ENCODE measurements at places on chromosomes 3 and 15.

DNA sequence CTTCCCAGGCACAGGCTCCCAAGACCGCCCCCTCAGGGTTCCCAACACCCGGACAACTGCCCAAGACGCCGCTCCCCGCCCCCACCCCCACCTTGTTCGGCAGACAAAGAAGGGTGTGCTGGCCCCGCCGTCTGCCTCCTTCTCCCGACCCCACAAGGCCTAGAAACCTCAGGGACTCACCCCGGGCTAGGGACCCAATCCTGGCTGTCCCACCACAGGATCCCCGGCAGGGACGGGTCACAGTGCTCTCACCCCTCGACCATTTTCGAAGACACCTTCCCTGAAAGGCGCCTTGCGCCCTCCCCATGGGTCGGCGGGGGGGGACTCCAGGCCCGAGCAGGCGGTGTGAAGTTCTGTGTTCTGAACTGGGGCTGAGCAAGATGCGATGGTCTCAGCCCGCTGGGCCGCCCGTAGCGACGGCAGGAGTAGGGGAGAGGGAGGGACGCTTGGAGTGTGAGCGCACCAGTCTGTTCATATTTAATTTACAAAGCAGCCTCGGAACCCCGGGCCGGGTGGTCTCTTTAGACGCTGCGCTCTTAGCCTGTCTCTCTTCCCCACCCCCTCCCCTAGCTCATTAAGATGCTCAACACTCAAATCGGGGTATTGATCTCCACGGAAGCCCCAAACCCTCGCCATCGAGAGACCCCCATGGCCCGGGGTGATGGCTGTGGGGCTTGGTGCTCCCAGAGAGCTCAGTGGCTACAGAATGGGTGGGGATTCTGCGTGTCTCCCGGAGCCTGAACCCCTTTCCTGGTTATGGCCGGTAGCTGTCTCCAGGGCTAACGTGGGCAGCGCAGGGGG, 1.4 kb upstream of the ISLR2 start:
- no peak for DNase-seq

DNA sequence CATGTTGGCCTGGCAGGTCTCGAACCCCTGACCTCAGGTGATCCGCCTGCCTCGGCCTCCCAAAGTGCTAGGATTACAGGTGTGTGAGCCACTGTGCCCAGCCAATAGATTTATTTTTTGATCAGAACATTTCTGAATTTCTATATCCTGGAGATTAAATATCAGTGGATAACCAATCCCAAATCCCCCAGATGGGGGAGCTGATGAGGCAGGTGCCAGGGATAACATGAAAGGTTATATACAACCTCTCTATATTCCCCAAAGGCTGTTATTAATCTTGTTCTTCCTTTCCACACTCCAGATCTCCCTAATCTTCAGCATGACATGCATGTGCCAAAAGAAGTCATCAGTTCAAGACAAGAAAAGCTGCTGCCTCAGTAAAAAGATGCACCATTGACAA, 112.3 kb downstream of the WDR76 start:
- no peak for DNase-seq

DNA sequence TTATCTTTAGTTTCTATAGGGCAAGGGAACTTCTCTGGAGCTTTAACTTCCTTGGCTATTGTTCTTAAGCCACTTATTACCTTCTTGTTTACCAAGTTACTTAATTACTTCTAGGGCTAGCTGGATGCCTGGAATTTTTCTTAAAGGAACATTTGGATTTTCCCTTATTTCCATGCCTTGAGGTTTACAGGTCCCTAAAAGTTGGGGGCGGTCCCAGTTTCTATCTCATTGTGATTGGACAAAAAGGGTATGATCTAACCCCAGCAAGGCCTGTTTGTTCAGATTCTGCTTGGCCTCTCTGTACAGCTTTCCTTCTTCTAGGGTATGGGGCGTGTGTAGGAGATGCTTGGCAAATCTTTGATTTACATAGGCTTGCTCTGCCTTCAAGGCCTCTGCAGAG, 17.4 kb downstream of the PDHB start:
- no peak for DNase-seq

DNA sequence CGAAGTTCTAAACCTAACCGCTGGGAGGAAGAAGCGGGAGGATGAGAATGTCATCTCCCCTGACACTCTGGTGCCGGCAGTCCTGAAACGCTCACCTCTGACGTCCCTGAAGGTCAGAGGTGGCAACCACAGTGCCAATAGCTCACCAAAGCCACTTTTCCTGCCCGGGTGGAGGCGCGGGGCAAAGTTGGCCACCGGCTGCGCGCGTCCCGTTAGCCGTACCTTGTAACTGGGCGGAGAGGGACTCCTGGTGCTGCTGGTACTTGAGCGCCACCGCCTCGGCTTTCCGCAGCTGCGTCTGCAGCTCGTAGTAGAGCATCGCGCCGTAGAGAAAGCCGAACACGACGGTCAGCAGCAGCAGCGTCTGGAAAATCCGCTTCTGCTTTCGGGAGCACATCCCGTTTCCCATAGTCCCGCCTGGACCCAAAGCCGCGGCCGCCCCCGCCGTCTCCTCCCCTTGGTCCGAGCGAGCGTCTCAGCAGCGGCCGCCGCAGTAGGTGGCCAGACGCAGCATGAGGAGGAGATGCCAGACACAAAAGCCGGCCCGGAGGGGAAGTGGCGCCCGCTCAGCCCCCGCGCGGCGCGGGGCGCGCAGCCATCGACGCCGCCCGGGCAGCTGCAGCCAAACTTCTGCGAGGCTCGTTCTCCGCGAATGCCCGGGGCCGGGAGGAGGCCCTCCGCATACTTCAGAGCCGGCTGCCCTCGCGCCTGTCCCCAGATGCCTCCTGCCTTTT, 680 bp downstream of the GOLIM4 start:
- DNase-seq, result peak; percentile 25

GRCh38 chr3:127988770-127989557, 63.3 kb upstream of the SEC61A1 start:
- DNase-seq, result no peak

DNA sequence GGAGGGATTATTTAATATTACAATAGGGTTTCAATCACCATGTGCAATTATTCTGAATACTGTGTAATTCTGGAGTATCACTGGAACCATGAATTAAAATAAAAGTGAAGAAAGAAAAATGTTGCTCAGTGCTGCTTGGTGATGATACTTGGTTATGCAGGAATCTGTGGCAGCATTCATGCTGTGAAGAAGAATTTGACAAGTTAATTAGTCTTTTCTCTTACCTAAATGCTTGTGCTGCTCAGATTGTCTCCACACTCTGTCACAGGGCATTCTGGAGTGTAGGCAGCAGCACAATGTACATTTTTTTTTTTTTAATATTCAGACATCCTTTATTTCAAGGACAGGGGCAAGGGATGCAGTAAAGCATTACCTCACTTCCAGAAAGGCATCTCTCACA, 749.3 kb upstream of the CADM2 start:
- DNase-seq, result no peak

DNA sequence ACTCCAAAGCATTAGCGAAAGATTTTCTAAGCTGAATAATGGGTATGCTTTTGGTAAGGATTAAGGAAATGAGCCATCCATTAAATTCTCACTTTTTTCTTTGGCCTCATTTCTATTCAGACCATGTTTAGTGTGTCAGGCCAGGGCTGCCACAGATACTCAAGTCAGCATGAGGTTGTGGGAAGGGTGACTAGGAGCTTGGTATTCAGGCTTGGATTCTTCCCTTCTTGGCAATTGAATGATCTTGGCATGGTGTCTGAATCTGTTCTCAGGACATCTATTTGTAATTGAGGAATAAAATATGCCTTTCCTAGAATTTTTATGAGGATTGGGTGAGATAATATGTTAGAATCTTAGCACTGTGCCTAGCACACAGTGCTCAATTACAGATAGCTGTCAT, 11.2 kb downstream of the CCNB2 start:
- no peak for DNase-seq

DNA sequence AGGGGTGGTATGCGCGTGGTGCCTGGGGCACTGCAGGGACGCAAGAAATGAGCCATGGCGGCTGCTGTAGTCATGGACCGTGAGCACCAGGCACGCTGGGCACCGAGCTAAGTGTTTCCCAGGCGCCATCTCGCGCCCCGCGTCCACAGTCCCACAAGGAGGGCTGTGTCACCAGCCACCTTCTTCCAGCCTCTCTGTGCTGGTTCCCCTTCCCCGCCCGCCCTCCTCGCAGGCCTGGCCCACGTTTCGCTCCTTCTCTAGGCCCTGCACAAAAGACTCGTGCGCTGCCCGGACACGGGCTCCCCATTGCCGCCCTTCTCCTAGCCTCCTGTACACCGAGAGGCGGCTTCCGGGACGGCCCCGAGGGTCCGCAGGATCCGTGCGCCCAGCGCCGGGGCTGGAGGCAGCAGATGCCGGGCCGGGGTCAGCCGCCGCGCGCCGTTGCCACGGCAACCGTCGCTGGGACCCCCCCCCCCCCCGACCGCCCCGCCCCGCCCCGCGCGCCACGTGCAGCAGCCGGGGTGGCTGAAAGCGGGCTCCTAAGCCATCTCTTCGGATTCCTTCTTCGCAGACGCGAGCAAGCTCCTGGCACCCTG, 113.4 kb downstream of the SRGAP3 start:
- no peak for DNase-seq

DNA sequence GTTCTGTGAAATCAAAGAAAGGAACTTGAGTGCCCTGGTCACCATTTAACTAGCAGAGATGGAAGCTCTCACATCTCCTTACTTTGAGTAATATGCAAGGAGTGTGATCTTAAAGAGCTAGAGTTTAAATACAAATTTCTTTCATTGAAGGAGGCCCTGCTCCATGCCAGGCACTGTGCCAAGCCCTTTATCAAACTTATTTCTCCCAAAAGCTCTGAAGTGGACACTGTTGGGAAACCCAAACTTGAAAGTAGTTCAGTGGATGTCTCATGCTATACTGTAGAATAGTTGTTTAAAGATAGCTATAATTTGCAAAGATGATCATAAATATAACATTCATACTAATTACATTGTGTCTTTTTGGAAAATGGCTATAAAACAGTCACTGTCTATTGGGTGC, 17.1 kb downstream of the GALNT15 start:
- no peak for DNase-seq

DNA sequence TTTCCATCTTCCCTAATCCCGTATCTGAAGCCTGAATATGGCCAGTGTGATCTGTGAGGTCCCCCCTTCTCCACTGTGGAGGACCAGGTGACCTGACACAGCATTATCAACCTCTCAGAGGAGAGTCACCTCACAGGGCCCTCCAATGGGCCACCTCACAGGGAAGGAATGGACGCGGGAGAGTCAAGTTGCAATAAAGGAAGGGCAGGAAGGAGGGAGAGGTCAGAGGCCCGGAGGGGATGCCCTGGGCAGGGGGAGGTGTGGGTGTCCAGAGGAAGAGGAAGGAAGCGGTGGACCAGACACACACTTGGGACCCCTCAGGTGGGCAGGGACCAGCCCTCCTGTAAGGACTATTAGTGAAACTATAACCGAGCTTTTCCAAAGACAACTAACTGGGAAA, 14.6 kb upstream of the LRRC15 start:
- no peak for DNase-seq

DNA sequence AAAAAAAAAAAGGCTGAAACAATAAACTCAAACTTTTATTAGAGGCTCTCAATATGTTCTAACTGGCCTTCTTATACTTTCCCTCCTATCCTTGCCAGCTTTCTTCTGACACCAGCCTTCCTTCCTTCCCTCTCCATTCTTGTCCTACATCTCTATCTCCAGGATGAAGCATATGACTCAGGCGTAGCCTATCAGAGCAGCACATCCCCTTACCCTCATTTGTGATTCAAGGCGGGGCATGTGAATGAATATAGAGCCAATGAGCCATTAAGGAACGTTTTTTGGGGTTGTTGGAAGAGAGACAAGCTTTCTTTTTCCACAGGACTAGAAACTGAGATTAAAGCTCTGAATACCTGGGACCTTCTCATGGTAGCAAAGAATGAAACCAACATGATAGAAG, 25.1 kb upstream of the KCNMB3 start:
- DNase-seq, result no peak

DNA sequence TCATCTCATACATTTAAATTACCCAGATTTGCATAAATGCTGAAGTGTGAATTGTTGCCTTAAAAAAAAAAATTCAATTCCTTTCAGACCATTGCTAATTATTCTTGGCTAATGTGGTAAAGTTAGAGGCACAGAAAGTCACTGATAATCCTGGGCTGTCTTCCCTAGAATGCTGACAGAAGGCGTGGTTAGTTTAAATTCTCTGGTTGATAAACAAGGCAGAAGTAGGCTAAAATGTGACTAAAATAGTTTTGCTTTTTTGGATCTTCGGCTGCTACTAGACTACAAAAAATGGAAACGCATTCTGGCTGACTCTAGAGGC, 193.7 kb downstream of the OTOL1 start:
- no peak for DNase-seq

- no peak for DNase-seq
Observed at GRCh38 chr3:18579661-18580060, 154.5 kb upstream of the SATB1 start.

DNA sequence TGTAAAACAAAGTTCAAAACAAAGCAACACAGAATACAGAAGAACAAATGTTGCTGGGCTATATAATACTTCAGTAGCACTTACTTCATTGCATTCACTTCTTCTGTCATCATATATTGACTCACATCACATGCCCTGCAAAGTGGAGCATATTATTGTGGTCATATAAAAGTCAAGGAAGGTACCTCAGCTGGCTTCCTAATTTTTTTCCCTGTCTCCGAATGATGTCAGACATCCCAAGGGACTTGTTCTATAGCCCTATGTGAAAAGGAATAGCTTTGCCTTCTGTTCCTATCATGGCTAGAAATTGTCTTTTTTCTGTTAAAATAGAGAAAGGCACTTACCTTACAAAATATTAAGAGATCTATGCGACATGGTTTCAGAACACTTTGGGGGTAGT, 109.4 kb downstream of the LRTM1 start:
- no peak for DNase-seq

- no peak for DNase-seq
Observed at GRCh38 chr3:142693136-142693853, 30.5 kb upstream of the TRPC1 start.

GRCh38 chr3:133477487-133477886, 77.6 kb downstream of the BFSP2 start:
- no peak for DNase-seq

GRCh38 chr15:98930576-98930975, 77.0 kb downstream of the PGPEP1L start:
- no peak for DNase-seq
